ENCODE measurements at places on chromosomes 2 and 18.

DNA sequence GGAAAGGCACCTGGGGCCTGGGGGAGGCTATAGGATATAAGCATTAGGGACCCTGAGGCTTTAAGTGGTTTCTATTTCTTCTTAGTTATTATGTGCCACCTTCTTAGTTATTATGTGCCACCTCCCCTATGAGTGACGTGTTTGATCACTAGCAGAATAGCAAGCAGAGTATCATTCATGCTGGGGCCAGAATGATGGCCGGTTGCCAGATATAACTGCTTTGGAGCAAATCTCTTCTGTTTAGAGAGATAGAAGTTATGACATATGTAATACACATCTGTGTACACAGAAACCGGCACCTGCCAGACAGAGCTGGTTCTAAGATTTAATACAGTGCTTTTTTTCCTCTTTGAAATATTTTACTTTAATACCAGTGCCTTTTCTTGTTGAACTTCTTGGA lies 29.4 kb downstream of the LIPG start:
- peak; percentile 1 for DNase-seq

- DNase-seq: no peak
Observed at GRCh38 chr2:2333076-2333475, 2.0 kb upstream of the MYT1L start.

- no peak for DNase-seq
Observed at GRCh38 chr2:116716038-116716437, 1098.5 kb upstream of the DDX18 start.

DNA sequence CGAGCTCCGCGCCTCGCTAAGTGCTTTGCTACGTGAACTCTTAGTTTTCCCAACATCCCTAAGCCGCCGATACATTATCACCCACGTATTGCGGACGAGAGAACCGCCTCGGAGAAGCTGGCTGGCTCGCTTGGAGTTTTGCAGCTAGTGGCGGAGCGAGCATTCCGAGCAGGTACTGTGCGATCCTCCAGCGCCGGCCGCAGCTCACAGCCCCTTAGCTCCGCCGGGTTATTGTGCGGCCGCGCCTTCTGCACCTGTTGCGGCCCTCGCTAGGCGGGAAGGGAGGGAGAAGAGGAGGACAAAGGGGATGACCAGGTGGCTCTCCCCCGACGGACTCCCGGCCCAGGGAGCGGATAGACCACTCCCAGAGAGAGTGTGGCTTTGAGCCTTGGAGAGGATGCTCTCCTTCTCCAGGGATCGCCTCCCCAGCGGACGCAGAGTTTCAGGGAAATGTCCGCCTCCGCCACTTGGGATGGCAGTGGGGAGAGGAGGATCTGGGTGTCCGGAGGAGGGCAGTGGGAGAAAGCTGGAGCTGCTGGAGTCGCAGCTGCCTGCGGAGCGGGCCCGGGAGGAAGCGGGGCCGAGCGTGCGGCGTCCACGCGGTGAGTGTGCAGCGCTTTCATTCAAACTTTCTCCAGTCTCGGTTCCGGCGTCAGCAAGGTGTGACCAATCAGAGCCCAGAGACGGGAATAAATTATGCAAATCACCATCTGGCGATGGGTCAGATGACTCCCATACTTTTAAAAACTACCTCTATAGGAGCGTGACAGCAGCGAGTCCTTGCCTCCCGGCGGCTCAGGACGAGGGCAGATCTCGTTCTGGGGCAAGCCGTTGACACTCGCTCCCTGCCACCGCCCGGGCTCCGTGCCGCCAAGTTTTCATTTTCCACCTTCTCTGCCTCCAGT lies at the start of gene LIPG:
TSS of gene LIPG (plus strand) at position 769 of the 905 bp plus-strand sequence. CDS start 252 bp downstream, outside the sequence.
- DNase-seq: peak; percentile 48

- no peak for DNase-seq
Observed at GRCh38 chr2:155980941-155981560, 351.5 kb downstream of the NR4A2 start.

GRCh38 chr18:80042785-80043184 lies 8.6 kb downstream of the RBFA start:
- no peak for DNase-seq

DNA sequence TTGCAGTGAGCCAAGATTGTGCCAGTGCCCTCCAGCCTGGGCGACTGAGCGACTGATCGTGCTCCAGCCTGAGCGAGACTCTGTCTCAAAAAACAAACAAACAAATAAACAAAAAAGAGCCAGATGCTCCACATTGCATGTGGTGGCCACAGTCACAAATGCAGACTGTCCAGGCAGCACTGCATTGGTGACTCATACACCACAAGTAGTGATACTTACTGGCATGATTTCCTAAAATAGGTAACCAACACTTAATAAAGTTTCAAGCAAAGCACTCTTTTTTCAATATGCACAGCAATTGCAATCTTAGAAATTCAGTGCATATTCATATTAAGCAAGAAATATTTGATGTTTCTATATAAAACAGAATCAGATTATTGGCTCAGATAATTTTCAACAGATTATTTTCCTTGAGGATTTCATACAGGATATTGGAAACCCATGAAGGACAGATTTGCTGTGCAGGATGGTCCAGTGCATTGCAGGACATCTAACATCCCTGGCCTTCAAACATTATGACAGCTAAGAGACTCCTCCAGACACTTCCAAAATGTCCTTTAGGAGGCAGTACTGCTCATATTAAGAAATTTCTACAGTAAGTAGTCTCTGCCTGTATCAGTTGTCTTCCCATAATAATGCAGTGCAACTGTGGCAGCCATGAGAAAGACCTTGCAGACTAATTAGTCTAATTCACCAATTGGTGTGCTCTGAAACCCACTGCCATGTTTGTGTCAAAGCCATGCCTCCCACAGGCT lies 10.5 kb upstream of the SLC1A4 start:
- no peak for DNase-seq
